Endodermal cell (in vitro differentiated cells): ENCODE measurements at places on chromosomes 1 and 21.

DNA sequence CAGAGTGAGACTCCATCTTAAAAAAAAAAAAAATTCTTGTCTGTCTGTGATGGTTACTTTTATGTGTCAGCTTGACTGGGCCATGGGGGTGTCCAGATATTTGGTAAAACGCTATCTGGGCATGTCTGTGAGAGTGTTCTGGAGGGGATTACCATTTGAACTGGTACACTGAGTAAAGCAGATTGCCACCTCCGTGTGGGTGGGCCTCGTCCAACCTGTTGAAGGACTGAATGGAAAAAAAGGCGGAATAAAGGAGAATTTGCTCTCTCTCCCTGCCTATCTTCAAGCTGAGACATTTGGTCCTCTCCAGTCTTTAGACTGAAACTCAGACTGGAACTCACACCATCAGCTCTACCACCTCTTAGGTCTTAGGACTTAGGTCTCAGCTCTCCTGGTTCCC is 82.8 kb downstream of the MIS18A start:
- no peaks in the 10 kb centered on the region for H3K27me3 ChIP-seq
- no peak overlapping the region for H3K4me3 ChIP-seq
- no peaks in the 10 kb centered on the region for H3K36me3 ChIP-seq
- DNase-seq: no peak
- no peak overlapping the region for H3K27ac ChIP-seq
- no peaks in the 10 kb centered on the region for H3K4me1 ChIP-seq

- no peak overlapping the region for H3K4me3 ChIP-seq
- H3K36me3 ChIP-seq: no peaks in the 10 kb centered on the region
- DNase-seq: no peak
- no peaks in the 10 kb centered on the region for H3K27me3 ChIP-seq
- H3K27ac ChIP-seq: no peak overlapping the region
These were observed 144.6 kb downstream of the NFIA start for GRCh38 chr1:61226791-61227567.

GRCh38 chr21:29382030-29382654 is 83.4 kb downstream of the BACH1 start:
- no peak overlapping the region for H3K4me3 ChIP-seq
- H3K27me3 ChIP-seq: no peaks in the 10 kb centered on the region
- no peak overlapping the region for H3K27ac ChIP-seq
- no peaks in the 10 kb centered on the region for H3K36me3 ChIP-seq

DNA sequence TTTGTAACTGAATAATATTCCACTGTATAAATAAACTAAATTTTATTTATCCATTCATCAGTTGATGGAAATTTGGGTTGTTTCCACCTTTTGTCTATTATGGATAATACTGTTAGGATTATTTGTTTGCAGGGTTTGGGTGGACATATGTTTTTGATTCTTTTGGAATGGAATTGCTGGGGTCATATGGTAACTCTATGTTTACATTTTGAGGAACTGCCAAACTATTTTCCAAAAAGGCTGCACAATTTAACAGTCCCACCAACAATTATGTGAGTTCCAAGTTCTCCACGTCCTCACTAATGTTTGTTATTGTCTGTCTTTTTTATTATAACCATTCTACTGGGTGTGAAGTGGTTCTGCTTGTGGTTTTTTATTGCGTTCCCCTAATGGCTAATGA is 4.3 kb upstream of the SERBP1 start:
- H3K4me1 ChIP-seq: peaks cover 7% of the 10 kb centered on the region
- H3K4me3 ChIP-seq: no peak overlapping the region
- no peak overlapping the region for H3K27ac ChIP-seq
- no peaks in the 10 kb centered on the region for H3K27me3 ChIP-seq
